ENCODE measurements at places on chromosomes 3 and 15.

DNA sequence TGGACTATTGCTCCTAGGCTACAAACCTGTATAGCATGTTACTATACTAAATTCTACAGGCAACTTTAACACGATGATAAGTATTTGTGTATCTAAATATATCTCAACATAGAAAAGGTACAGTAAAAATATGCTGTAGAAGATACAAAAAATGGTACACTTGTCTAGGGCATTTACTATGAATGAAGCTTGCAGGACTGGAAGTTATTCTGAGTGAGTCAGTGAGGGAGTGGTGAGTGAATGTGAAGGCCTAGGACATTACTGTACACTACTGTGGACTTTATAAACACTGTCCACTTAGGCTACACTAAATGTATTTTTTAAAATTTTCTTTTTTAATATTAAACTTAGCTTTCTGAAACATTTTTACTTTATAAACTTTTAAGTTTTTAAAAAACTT is 140.5 kb upstream of the SGO1 start:
- no peak for DNase-seq

GRCh38 chr3:36964817-36965216 is 20.0 kb upstream of the TRANK1 start:
- no peak for DNase-seq

DNA sequence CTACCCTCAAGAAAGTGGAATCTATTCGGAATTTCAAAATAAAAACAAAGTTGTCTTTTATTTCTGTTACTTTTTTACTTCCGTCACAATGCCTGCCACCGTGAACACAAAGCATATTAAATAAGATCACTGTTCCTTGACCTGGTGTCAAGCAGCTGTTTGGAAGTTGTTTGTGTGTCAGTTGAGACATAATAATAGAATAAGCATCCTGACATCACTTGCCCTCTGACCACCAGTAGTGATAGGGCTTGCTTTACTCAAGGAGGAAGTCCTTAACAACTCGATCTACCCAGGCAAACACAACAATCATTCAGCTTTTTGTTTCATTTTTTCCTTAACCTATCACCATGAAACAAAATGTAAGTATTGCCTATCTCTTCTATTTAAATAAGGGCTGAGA is 454.4 kb upstream of the RASGRP1 start:
- no peak for DNase-seq

GRCh38 chr3:31981206-31982181 is at the start of the genes OSBPL10 and ZNF860:
TSS of gene OSBPL10 (minus strand) at chr3:31981262. CDS start at chr3:31981179, 83 bp downstream.
TSS of gene ZNF860 (plus strand) at chr3:31981750. CDS start at chr3:31989080, 7,330 bp downstream.
- peak; percentile 72 for DNase-seq

GRCh38 chr3:43638594-43639447 is 17.0 kb upstream of the ANO10 start:
- DNase-seq, result peak; percentile 83

DNA sequence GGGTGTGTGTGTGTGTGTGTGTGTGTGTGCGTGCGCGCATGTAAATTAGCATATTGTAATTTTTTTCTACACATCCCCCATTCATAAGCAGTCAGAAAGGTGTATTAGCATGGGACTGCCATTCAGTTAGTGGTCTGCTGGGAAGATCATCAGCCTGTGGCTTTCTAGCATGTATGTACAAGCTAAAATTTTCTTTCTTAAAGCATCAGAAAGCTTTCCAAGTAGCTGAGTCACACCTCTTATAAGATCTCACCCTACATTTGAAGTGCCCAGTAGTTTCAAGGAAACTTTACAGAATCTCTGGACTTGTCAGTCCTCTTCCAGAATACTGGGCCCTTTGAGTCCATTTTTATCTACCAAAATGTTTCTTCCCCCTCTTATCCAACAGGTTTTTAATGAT is 411.4 kb upstream of the TPRG1 start:
- DNase-seq, result no peak

DNA sequence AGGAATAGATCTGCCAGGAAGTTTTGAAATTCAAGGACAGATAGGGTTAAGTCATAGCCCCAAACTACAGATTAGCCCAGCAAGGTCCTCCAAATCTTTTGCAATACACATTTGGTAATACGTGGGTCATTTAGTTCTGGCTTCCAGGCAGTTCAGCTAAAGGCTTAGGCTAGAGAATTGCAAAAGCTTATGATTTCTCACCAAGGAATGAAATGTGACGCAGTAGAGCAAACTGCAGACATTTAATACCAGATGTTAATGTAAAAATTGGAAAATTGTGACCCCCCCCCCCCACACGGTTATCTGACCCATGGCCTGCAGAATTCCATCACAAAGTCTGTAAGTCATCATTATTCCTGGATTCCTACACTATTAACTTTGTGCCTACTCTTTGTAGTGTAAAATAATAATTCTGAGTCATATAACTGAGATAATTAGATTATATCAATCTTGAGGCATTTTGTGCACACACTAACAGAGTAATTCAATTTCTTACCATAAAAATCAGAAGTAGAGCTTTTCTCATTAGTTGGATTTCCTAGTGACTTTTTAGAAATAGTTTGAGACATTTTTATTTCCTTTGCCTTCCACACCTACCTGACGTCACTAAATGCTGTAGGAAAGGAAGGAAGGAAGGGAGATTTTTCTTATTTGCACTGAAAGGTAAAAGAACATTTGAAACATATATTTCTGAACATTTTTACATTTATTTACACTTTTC is 235.2 kb downstream of the DTWD1 start:
- no peak for DNase-seq

- DNase-seq, result no peak
These were observed 225.4 kb downstream of the SATB1 start for GRCh38 chr3:18199757-18200156.

- no peak for DNase-seq
These were observed 237.9 kb downstream of the SNRPN start for GRCh38 chr15:25192651-25193050.

DNA sequence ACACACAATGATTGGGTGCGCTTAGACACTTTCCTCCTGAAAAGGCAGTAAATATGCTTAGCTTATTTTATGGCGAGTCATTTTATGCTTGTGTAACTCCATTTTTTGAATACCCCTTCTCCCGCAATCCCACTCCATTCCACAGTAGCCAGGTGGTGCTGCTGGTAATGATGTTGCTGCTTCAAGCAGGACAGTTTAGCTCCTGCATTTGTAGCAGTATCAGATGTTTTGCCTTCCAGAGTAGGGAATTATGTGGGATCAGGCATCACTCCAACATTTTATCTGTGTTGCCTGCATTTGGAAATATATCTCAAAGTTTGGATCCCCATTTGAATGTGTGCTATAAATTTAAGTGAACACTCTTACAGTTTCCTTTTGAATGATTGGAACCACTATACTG is 302.1 kb upstream of the SGO1 start:
- DNase-seq, result no peak

DNA sequence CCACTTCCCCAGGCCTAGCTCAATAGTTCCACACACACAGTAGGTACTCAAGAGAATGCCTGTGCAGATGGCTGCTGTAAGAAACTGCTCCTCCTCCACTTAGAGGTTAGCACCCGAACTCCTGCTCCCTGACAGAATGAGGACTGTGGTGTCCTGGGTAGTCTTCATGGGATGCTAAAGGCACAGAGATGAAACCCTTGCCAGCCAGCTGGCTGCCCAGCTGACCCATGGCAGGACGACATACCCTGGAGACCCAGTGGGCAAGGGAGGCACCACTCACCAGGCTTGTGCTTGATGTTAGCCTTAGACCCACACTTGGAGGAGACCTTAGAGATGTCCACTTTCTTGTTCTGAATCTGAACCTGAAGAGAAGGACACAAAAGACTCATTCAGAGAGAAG is 54.2 kb downstream of the DHX30 start:
- DNase-seq, result no peak

DNA sequence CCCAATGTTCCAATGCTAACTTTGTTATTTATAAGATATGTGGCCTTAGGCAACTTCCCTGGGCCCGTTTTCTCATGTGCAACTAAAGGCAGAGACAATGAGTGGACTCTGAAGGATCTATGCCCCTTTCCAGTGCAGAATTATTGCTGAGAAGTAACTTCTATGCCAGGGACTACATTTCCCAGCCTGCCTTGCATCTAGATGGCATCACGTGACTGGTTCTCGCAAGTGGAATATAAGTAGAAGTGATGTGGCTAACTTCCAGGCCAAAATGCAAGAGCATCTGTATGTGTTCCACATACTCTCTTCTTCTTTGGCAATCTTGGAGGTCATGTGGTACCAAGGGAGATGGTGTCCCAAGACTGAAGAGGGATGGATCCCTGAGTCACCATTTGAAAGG is 674.4 kb downstream of the NTRK3 start:
- DNase-seq, result no peak

DNA sequence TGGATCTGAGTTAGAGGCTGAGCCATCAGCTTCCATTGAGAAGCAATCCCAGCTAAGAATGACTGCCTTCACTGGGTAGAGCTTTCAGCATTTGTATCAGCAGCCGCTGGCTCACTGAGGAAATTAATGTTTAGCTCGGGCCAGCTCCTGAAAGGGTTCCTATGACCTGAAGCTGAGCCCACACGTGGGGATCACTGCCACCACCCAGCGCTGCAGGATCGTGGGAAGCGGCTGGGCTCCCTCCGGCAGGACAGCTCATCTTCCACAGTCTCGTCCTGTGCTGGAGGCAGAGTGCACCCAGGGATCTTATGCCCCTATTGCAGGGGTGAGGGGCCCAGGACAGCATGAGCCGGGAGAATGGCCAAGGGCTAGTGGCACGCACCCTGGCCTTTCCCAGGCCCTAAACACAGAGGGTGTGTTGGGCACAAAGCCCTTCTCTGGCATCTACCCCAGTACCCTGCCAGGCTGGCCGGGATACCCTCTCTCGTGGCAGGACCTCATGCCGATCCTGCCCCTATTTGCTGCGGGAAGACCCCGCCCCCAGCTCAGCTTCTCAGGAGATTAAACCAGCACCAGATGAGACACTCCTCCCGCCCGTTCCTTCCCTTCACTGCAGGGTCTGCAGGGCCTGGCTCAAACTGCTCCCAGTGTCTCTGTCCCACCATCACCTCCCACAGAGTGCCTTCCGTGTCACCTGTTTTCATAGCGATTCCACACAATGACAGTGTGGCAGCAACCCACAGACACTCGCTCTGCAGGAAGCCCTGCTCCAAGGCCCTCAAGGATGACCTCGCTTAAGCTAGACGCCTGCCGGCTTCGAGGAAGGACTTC is 28.5 kb downstream of the KLHL25 start:
- no peak for DNase-seq

DNA sequence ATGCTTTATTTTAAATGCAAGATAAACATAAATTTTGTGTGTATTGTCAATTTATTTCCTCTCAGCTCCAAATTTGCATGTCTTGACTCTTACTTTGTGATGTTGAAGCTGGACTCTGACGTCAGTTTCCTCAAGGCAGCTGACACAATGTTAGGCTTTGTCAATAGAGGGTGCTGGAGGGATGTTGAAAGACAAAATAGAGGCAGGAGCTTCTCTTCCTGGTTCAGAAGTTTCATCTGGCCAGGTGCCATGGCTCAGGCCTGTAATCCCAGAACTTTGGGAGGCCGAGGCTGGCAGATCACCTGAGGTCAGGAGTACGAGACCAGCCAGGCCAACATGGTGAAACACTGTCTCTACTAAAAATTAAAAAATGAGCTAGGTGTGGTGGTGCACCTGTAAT is 408.6 kb downstream of the GBE1 start:
- no peak for DNase-seq

DNA sequence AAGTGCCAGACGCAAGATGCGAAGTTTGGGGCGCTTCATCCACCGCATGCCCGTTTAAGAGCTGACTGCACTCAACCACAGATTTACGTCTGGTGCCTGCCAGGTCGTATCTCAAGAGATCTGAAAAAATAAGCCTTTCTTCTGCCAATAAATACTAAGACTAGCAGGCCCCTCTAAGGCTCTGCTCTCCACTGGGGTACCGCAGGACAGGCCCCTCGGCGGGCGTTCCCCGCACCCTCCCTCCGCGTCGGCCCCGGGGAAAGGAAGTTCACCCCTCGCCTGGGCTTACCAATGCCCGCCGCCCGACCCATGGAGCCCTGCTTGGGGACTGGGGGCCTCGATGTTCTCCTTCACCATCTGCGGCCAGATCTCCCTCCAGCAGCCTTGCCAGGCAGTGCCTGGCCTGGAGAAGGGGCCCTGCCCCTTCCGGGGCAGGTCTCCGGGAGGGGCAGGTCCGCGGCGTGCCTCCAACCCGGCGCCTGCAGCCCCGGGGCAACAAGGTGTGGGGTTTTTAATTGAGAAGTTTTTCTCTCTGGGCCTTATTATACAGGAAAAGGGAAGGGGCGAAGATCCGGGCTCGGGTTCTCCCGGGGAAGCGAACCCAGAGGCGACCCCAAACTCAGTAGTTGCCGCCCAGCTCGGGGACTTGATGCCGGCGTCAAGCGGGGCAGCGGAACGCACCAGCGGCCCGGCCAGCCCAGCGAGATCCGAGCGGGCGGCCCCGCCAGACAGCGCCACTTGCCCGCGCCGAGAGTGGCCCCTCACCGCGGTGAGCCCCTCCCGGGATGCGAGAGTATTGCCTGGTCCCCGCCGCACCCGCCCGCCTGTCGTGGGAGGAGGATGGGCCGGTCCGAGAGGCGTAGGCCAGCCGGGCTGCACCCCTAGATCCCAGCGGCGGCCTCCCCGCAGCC is 735 bp downstream of the GOLGA8B start:
- peak; percentile 83 for DNase-seq

DNA sequence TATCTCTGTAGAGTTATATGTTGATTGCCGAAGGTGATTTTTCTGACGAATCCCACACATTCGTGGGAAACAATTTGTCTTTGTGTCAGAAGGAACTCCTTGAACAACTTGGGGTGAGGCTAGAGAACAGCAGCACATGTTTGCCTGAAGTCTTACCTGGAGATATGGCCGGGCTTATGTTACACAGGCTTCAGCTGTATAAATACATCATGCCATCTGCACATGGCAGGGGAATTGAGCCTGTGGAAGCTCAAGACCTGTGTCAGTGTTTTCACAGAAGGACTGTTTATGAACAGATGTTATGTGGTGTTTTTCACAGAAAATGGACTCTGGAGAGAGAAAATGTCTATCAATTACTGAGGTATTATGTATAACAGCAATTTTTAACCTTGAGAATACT is 203.6 kb upstream of the MDFIC2 start:
- DNase-seq, result no peak

GRCh38 chr3:74442683-74443082 is 171.8 kb downstream of the CNTN3 start:
- DNase-seq, result no peak

DNA sequence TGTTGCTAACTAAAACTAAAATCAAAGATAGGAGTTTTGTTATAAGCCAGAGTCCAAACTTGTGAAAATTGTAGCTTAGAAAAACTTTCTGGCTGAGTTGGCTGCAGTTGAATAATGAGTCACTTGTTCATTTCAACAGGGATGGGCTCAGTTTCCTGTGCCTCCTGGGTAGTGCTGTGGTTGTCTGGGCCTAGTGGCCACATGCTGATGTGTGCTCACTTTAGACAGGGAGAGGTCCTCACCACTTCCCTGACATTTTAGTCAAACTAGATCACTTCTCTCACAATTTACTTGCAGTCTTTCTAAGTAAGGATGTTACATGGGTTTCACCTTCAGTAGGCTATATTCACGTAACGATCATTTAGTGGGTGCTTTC is 6.3 kb upstream of the UBE2Q2 start:
- DNase-seq, result peak; percentile 85

DNA sequence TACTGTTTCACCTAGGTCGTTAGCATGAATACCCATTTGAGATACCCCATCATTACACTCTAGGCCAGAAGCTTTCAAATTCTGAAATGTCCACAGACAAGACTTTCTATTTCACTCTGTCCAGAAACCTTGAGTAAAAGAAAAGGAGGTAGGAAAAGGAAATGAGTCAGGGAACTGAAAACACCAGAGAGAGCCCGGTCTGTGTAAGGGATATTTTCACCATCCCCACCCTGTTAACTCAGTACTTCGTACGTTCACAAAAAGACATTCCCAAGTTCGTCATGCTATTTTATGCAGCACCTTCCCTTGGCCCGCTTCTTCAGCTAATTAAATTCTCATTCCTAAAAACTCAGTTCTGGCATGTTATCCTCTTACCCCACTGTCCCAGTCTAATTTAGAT is 89.4 kb upstream of the SOX2 start:
- DNase-seq, result no peak
